ENCODE measurements at places on chromosomes 6 and 20. TPM values are rescaled to one million over a fixed set of nuclear protein-coding genes. Genes with fewer than 3 reads are reported as not detected.

F13A1 gene
- total RNA-seq, result not detected

TTK gene
- total RNA-seq, result 8.5 TPM

DNA sequence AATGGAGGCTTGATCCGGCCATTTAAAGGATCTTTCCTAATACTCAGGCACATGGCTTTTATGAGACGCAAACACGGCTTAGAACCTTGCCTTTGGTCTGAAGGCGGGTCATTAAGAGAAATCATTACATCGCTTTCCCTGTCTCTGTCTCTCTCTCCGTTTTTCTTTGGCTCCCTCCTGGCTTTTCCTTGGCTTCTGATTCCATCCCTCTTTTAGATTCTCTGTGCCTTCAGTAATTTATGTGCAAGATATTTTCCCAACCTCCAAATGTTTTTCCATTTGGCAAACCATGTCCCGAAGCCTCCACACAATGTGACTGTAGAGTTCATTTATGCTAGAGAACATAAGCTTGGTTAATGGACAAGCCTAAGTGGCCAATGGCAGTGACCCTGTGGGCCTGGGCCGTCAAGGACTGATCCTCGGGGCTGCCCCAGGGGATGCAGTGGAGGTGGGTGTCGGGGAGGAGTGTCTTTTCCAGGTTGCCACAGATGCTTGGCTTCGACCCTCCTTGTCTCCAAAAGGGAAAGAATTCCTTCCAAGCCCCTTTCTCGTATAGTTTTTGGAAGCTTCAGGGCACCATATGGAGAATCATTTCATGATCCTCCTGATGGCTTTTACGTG lies 157.0 kb downstream of the SCML4 start:
- no peak for DNase-seq

DNA sequence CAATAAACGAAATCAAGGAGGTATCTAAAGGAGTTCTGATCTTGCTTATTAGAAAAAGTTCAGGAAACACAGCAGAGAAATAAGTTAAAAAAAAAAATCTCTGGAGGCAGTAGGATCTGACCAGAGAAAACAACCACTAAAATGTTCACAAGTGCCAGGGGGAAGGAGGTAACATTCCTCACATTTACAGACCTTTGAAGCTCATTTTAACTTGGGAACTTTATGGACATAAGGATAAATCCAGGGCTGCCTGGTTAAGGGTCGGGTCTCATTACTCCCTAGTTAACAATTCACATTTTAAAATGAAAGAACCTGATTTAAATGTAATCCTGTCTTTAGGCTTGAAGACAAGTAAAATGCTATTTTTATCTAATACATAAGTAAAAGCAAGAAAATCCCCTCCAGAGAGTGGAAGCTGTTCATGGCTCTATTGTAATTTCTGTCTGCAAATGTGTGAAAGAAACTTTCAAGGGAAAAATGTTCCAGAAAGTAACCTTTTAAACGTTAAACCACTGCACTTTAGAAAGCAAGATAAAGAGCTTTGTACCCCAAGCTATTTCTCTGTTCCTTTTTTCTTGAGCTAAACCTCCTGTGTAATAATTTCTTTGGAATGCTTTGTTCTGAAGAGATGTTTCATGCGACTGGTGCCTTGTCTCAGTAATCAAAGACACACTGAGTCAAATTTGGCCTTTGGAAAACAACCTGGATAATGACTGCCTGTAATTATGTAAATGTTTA lies 38.2 kb downstream of the MYLIP start:
- no peak for DNase-seq

GRCh38 chr6:3282476-3283236 lies 23.9 kb downstream of the PSMG4 start:
- peak; percentile 77 for DNase-seq

DNA sequence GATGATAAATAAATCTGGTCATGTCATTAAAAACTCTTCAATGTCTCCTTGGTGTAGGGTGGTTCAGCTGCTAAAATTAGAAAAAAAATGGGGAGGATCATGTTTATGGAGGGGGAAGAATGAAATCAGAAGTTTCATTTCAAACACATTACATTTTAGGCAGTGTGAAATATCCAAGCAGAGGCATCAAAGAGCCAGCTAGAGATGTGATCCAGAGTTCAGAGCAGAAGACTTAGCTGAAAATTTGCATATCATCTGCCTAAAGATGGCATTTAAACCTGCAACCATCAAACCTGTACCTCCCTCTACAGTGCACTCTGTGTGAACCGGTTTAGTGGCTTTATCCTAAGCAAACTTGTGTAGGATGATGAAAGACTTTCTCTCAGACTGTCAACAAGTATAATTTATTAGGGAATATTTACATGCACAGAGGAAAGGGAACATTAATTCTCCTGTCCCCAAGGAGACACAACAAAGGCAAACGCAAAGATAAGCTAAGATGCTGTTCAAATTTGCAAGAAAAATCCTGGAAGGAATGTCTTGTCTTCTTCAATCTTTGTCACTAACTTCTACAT lies 84.8 kb upstream of the PLEKHG1 start:
- no peak for DNase-seq

GRCh38 chr6:153092082-153093013 lies 38.7 kb downstream of the RGS17 start:
- DNase-seq, result peak; percentile 84

GRCh38 chr6:163188746-163189145 lies 225.8 kb upstream of the QKI start:
- no peak for DNase-seq

GRCh38 chr6:40500227-40500626 lies 86.9 kb downstream of the LRFN2 start:
- DNase-seq, result no peak

GRCh38 chr6:29510746-29511300 lies 23.1 kb upstream of the MAS1L start:
- DNase-seq, result no peak

DNA sequence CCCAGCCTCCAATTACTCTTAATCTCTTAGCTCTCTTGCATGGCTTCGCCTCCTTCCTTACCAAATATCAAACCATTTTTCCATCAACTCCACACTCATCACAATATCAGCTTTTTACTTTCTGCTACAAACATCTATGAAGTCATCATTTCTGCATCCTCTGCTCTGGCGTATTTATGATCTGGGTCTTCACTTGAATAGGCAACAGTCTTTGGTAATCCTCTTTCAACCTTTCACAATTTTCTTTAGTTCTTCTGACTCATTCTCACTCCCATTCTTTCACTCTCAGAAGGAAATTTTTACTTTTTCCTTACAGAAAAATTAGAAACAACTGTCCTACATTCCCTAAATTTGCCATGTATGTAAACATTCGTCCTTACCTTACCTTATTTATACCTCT lies 522.4 kb downstream of the HDGFL1 start:
- no peak for DNase-seq

GRCh38 chr20:46215913-46216707 lies 92.2 kb downstream of the CDH22 start:
- DNase-seq, result peak; percentile 32

- peak; percentile 54 for DNase-seq
Observed at GRCh38 chr6:137571854-137572253, 77.7 kb upstream of the OLIG3 start.

DNA sequence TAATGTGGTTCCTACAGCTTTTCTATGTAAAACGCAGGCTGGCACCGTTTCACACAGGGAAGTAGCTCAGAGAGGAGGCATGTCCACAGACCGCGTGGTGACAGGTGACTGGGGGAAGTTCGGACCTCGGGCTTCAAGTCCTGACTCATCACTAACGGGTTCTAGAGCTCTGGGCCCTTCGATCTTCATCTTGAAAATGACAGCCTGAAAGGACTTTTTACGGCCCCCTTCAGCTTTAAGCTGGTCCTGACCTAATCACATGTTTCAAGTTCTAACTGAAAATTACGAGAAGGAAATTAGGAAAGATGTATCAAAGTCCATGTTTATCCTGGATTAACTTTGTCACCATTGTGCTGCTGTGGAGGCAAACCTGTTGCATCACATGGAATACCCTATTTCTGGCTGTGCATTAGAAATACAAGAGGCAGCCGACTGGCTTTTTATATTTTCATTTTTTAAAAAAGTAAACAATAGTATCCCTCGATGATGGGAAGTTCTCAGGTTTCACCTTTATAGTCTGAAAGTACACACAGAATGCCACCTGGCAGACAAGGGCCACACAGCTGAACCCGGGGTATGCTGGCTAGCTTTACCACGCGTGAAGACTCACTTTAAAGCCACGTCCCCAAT lies 2.0 kb downstream of the MAN1A1 start:
- DNase-seq, result peak; percentile 17

DNA sequence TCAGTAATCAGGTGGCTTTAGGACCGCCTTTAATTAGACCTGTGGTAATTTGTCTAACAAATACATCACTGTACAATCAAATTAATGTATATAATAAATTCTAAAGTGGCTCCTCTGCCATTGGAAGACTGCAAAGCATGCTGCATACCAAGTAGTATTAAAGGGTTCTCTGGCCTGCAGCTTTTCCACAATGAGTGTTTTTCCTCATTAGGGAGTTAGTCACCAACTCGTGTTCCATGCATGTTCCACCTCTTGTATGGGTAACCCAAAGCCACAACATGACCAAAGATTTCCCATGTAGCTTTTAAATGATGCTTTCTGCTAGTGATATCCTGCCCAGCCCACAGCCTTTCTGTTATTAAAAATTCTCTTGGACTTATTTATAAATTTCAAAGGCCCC lies 218.7 kb downstream of the FUT9 start:
- no peak for DNase-seq

DNA sequence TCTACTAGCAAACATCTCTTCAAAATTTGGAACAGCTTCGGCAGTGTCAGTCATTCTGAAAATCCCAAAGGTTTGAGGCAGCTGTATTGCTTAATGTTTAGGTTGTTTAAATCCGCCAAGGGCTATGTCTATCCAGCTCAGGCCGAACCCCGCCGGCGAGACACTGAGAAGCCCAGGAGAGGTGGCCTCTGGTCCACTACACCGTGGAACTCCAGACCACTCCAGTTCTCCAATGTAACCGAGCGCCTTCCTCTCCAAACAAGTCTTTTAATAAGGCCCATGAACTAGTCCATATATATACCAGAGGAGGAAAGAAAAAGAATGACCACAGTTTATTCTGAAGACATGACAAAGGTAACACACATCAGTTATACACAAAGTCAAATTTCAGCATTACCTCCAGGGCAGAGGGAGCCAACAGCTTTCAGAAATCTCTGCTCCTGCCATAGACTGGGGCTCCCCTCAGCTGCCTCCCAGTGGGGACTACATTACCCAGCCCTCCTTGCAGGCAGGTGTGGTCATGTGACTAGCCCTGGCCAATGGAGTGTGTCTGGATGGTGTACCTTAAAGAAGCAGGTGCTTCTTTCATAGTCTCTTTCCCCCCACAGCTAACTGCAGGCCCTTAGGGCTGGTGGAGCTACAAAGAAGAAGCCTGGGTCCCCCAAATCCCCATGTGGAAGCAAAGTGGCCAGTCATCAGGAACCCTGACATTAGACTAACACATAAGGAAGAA lies at the start of gene RAMACL:
Gene RAMACL (minus strand): TSS at position 255 of the 733 bp plus-strand sequence. CDS start 201 bp downstream, at position 54.
- no peak for DNase-seq

Measured in dermis blood vessel endothelial cell (primary cell).